ENCODE measurements at places on chromosomes 4 and X. TPM values are rescaled to one million over a fixed set of nuclear protein-coding genes. Genes with fewer than 3 reads are reported as not detected.

DNA sequence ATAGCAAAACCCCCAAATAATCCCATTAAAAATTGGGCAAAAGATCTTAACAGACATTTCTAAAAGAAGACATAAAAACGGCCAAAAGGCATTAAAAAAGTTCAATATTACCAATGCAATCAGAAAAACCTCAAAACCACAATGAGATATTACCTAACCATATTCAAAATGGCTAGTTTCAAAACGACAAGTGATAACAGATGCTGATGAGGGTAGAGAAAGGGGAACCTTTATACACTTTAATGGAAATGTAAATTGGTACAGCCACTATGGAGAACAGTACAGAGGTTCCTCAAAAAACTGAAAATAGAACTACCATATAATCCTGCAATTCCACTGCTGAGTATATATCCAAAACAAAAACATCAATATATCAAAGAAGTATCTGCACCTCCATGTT is 6.2 kb downstream of the AADAT start:
- DNase-seq, result no peak

DNA sequence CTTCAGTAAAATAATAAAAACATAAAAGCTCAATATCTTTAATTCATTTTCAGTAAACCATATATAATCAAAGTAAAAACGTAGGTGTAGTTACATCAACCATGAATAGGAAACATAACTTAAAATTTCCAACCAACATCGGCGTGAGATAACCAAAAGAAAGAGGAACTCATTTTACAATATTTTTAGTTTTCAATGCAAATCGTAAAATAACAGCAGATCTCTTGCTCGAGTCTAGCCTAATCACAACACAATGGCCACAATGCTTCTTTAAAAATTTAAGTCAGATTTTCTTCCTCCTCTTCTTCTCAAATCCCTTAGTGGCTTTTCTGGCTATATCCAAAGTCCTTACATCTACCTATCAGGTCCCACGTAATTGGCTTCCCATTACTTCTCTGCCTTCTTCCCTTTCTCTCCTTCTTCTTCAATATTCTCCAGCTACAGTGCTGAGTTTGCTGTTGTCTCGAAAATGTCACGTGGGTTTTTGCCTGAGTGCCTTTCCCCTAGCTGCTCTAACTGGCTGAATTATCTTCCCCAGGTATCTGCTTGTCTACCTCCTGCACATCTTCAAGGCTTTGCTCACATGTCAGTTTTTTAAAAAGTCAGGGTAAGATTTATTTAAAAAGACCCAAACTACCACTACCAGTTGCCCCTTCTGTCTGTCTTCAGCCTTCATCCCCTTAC is 90.9 kb upstream of the BANK1 start:
- DNase-seq, result no peak

DNA sequence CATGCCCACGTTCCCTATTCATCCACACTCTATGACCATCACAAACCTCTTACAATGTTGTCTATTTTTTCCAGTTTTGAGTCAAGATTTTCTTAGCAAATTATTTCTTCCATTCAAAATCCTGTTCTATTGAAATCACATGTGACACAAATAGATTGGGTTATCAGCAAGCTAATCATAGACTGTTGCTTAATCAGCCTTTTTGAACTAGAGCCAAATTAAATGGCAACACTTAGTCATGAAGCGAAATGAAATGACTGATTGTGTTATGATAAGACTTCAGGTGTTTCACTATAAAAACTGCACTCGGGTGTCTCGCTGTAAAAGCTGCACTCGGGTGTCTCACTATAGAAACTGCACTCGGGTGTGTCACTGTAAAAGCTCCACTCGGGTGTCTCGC is 890.0 kb upstream of the FRG1 start:
- no peak for DNase-seq

DNA sequence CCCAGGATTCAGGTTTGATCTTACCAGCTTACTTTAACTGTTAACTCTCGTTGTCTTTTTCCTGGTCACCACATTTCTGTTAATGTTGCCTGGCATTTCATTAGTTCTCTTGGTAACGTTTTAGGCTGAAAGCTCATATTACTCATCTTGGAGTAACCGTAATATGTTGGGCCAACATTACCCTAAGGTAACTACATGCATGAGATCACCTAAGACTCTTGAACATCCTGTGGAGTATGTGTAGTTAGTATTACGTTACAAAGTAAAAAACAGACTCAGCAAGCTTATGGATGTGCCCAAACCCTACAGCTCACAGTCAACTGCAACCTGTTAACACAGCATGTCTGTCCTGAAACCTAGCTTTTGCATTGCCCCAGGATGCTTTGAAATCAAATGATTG is 203.3 kb upstream of the HS3ST1 start:
- DNase-seq, result no peak

GRCh38 chr4:124032035-124032434 is 635.4 kb downstream of the SPRY1 start:
- DNase-seq, result no peak

- DNase-seq, result no peak
These were observed 76.5 kb upstream of the RAPGEF2 start for GRCh38 chr4:159026329-159026728.

The NMU gene
- total RNA-seq, result not detected

DNA sequence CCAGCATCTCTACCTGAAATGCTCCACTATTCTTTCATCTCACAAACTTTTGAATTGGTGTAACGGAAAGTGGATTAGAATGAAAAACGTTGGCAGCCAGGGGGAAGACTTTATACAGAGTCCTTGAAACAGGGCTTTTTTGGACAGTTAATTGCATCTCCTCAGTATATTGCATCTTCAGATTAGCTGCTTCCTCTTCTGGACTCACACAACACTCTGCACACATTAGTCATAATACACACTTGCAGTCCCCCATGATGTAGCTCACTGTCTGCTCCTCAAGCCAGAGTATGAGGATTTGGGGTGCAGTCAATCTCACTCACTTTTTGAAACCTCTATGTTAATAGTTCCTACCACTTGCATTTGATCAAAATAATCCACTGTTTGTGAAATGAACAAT is 101.0 kb downstream of the ADGRA3 start:
- no peak for DNase-seq

DNA sequence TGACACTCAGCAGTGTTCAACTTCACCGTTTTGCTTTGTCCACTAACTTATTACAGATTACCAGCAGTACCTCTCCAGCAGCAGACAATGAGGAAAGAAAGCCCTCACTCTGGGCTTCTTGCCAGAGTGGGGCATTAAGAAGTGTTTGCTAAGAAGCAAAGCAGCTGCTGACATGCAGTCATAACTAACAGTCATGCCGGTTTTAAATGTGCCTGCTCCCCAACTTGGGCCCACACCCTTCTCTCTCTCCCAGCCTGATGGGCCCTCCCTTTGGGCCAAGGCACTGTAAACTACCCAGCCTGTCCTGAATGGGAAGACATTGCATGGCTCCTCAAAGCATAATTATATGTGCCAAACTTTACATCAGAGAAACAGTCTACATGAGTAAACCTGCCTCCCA is 54.6 kb upstream of the HHIP start:
- no peak for DNase-seq

- no peak for DNase-seq
These were observed 425.0 kb downstream of the MID1IP1 start for GRCh38 chrX:39226251-39226650.

- DNase-seq, result no peak
These were observed 242.4 kb downstream of the FRAS1 start for GRCh38 chr4:78299565-78299972.

The STBD1 gene
- total RNA-seq, result 3.6 TPM

The ADH7 gene
- total RNA-seq, result not detected

- no peak for DNase-seq
These were observed 159.1 kb downstream of the STIM2 start for GRCh38 chr4:27019766-27020165.

DNA sequence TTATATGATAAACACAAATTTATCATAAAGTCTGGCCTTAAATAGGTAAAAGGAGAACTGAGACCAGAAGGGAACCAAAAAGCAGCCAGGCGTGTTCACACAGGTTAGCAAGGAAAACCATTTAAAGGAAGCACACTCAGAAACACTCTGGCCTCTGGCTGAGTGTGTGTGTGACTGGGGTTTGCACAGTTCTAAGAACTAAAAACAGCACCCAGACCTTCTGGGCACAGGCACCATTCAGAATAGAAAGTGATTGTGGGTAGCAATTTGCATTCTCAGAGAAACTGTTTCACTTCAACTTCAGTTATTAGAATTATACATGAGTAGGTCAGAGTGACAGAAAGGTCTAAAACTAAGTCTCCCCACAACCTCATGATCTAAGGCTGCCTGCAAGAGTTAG is 10.0 kb downstream of the GPR82 start:
- peak; percentile 65 for DNase-seq

- no peak for DNase-seq
These were observed 332.0 kb downstream of the NKX6-1 start for GRCh38 chr4:84167093-84167492.

The PFKFB1 gene
- 0.24 TPM for total RNA-seq

- no peak for DNase-seq
These were observed 93.3 kb downstream of the TIGD2 start for GRCh38 chr4:89204624-89205023.

DNA sequence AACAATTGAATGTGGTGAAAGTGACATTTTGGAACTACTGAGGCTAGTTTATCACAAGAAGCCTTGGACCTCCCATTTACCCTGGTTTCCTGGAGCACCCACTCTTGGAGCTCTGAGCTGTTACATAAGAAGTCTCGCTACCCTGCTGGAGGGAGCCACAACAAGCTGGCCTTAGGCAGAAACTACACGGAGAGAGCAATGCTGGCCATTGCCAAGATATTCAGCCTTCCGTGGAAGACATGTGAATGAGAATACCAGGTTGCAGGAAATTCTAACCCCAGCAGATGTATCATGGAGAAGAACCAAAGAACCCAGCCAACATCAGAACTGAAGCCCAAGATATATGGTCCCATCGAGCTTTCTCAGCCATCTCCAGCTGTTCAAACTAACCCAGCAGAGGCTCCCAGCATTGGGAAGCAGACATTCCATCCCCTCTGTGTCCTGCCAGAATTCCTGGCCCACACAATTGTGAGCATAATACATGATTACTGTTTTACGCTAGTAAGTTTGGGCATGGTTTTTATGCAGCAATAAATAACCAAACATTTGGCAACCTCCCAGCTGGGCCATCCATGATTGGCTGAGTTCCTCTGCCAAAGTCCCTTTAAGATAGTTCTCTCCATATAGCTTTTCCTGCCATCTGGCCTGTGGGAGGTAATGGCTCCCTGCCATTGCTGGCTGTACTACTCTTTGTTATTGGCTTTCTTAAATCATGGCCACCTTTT is 17.9 kb upstream of the PDE5A start:
- DNase-seq, result no peak

DNA sequence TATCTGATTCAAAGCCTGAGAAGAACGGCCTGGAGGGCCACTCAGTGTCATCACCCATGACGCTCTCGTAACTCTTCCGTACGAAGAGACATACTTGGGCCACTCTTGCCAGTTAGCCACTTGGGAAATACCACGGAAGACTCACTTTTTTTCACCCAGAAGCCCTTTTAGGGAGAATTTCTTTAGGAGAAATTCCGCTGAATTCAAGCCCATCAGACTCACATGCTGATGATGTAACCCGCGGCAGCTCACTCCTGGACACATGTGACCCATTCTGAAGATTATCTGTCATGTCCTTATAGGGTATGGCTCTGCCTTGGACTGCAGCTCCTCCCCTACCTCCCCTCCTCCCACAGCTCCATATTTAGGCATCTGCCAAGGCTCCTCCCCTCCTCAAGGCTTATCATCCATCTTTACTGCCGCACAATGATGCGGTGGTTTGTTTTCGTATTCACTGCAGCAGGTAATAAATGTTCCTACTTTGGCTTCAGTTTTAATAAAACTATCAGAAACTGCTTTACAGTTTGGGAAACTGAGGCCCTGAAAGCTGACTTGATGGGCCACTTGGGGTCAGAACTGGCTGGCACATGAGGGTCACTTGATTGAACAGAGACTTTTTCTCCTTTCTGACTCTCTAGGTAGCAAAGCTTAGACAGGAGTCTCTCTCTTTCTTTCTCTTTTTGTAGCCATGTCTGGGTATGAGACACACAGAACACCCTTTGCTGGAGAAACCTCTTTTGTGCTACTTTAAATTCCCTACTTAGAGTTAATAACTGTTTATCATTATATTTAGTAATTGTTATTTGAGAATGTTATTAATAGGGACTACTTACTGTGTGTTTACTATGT is 42.1 kb downstream of the RHOH start:
- no peak for DNase-seq

GRCh38 chr4:184166736-184167135 is 50.9 kb downstream of the ENPP6 start:
- DNase-seq, result no peak

- no peak for DNase-seq
These were observed 324.9 kb downstream of the PPP3CA start for GRCh38 chr4:101022151-101023024.

GRCh38 chrX:18676050-18676449 is 4.1 kb upstream of the RS1 start:
- no peak for DNase-seq

The DCAF12L2 gene
- not detected for total RNA-seq

- no peak for DNase-seq
These were observed 284.3 kb downstream of the SLC7A11 start for GRCh38 chr4:137957806-137958205.

DNA sequence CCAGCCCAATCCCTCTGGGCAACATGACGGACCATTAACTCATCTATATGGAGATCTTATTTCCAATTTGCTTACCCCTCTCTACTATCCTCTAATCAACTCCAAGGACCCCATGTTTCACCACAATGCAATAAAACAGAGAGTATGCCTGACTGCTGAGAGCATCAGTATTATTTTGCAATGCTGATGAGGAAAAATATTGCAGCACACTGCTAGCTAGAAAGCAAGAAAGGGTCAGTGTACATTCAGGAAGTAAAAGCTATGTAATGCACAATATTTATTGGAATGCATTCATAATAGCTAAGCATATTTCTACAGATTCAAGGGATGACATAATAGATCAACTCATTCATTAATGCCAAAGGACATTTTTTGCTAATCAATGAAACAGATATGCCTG is 33.2 kb downstream of the ARAP2 start:
- DNase-seq, result no peak
